Gastrocnemius medialis (tissue), 4 donors: ENCODE measurements at places on chromosomes 12 and 14. TPM values are rescaled to one million over a fixed set of nuclear protein-coding genes. Genes with fewer than 3 reads are reported as not detected.

GRCh38 chr14:23751616-23752015, 115.5 kb downstream of the DHRS2 start:
- no peak for DNase-seq

DNA sequence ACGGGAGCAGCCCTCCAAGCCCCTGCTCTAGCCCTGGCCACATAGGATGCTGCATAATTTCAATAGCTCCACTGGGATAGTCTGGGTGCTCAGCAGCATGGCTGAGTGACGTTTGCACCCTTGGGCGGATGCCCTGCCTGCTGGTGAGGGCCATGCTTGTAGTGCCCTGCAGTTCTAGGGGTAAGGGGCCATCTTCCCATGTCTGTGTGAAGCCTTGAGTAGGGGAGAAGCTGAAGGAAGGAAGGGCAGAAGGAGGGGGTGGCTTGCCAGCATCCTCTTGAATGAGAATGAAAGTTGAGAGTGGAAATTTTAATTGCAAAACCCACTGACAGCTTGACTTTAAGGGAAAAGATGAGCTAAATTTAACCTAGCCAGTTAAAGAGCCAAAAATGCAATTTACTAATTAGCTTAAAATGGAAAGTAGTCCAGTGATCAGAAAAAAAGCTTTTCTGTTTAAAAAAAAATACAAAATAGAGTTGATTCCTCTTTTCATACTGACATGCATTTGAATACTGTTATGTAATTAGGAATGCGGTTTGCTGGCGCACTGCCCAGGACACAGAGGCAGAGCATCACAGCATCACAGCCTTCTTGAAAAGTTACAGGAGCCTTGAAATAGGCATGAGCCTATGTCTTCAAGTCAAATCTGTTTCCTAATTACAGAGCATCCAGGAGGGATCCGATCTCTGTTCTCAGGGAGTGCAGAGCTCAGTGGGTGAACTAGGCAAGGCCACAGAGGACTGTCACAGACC, 18.5 kb upstream of the EML1 start:
- no peak for DNase-seq

- no peak for DNase-seq
Measured at GRCh38 chr12:107130830-107131611, 37.7 kb upstream of the CRY1 start.

- no peak for DNase-seq
Measured at GRCh38 chr14:67335781-67336180, 23.8 kb downstream of the ATP6V1D start.

- no peak for DNase-seq
Measured at GRCh38 chr14:80544366-80544765, 333.1 kb upstream of the DIO2 start.

GRCh38 chr12:108611884-108612415, 14.1 kb upstream of the TMEM119 start:
- no peak for DNase-seq

- DNase-seq: no peak
Measured at GRCh38 chr14:105737504-105738246, 211.3 kb downstream of the TMEM121 start.

DNA sequence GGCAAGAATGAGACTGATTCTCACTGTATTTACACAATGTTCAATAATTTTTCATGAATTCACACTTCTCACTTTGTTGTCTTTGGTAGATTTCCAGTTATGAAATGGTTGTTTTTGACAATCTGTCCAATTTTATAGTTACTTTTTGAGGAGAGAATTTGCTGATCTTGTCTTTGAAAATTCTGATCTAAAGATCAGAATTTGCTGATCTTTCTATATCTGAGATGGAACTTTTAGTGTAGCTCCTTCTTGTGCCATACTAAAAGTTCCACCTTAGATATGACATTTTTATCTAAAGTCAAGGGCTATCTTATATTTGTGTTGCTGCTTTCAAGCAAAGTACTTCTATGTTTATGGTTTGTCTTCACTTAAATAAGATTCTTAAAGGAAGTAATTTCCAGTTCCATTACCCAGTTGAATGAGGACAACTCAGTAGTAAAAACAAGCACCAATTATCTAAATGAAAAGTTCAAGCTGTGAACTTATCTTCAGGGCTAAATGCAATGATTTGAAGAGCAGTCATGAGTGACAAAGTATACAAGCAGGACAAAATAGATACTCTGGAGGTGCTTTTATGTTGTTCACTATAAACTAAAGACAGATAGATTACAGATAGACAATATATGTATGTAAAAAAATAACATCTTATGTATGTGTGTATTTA, 76.4 kb upstream of the FOXG1 start:
- DNase-seq: no peak

DNA sequence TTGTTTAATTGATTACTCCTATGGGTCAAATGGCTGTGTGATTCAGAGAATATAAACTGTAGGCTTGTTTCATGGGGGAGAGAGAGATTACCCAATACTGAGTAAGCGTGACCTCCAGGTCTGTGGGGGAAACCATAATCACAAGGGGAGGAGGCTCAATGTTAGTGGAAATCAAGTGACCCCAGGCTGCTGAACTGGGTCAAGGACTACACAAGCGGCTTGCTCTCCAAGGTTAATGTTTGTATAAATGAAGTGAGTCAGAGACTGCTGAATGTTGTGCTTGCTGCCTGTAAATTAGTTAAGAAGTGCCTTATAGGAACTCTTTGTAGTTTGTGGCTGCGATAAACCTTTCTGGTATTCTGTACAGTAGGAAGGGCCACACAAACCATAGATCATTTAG, 479.7 kb downstream of the AACS start:
- DNase-seq: no peak

- DNase-seq: no peak
Measured at GRCh38 chr14:94536836-94537235, 24.4 kb upstream of the SERPINA4 start.

- DNase-seq: peak; percentile 80
Measured at GRCh38 chr12:2862876-2863275, 6.0 kb upstream of the TEX52 start.

DNA sequence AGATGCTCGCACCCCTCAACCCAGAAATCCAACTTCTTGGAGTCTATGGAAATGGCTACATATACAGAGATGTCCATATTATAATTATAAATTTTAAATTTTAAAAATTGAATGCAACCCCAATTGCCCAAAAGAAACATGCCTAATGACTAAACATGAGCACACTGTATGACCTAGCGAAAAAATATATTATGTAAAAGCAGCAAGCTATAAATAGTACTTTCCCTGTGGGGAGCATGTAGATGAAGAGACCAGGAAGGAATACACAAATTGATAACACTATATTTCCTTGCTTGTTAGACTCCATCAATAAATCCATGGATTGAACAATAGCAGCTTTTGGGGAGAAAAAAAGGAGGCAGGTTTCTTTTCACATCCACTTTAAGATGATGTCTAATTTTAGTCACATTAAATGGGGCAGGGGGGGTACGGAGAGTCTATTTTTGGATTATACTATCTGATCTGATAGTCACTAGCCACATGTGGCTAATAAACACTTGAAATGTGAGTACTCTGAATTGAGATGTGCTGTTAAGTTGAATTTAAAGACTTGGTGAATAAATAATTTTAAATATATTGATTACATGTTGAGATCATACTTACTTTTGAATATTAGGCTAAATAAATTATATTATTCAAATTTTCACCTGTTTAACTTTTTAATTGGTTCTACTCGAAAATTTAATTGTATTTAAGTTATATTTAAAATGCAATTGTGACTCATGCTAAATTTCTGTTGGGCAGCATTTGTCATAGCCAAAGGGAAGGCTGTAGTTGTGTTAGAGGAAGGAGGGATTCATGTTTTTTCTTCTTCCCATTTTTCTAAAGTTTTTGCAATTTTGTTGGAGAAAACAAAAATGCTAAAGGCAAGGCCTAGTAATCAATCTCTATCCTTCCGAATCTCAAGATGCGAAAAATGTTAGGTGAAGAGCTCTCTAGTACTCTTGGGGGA, 17.5 kb downstream of the MAX start:
- DNase-seq: no peak

GRCh38 chr12:30417697-30418231, 277.9 kb downstream of the IPO8 start:
- DNase-seq: peak; percentile 37

GRCh38 chr14:58805057-58805456, 167.3 kb downstream of the DACT1 start:
- DNase-seq: no peak

The RNASE1 gene
- total RNA-seq: 195 TPM

The PCED1B gene
- 0.55 TPM for total RNA-seq

The AMDHD1 gene
- not detected for total RNA-seq

The KIF26A gene
- 1.7 TPM for total RNA-seq

The ESR2 gene
- not detected for total RNA-seq

The BHLHE41 gene
- total RNA-seq: 12.1 TPM

The ACSM4 gene
- total RNA-seq: not detected

The SERPINA9 gene
- total RNA-seq: not detected

The SLC25A21 gene
- total RNA-seq: not detected

The AGAP2 gene
- total RNA-seq: 5.1 TPM

The SLC38A4 gene
- total RNA-seq: 18.1 TPM

The PRKAG1 gene
- total RNA-seq: 97.7 TPM
